ENCODE measurements at places on chromosomes 4 and X.
A peak's percentile ranks its signal among the peaks of the same experiment; 100 is the strongest.

- no peak for DNase-seq
These were observed 67.4 kb upstream of the PCDH18 start for GRCh38 chr4:137599734-137600133.

- DNase-seq = no peak
These were observed 17.8 kb downstream of the MFAP3L start for GRCh38 chr4:170008371-170008770.

GRCh38 chr4:2441393-2442174, 22.8 kb downstream of the CFAP99 start:
- peak; percentile 60 for DNase-seq

- no peak for DNase-seq
These were observed 23.0 kb downstream of the MAP7D3 start for GRCh38 chrX:136227948-136228838.

DNA sequence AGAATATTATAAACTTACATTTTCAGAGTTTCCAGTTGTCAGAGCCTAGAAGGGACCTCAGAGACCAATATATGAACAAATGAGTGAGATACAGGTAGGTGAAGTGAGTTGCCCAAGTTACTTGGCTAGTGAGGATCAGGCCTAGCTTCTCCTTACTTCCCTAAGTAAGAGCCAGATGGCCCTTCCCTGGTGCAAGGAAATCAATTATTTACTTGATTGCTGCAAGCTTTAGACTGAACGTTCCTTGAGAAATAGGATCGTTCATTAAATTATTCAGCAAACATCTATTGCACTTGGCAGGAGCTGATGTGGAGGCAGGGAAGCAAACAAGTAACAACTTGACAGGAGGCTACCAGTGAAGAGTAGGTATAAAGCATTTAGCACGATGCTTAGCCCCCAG, 117.8 kb downstream of the EFHC2 start:
- no peak for DNase-seq

- no peak for DNase-seq
These were observed 1030.3 kb upstream of the LCORL start for GRCh38 chr4:19051831-19052230.

GRCh38 chr4:123731035-123731434, 334.4 kb downstream of the SPRY1 start:
- no peak for DNase-seq

DNA sequence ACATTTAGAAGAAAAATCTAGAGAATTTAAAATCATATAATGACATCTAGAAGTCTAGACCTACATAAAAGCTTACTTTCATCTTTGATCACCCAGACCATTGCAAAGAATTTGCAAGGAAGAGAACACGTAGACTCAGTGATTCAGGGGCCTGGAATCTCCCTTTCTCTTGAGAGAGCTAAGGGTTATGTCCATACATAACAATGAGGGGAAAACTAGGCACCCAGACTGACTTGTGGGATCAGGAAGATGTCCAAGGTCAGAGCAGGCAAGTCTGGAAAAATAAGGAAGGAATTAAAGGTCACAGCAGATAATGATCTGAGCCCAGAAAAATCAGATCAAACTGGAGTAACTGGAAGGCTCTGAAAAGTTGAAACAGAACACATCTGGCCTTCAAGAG, 198.4 kb upstream of the SFRP2 start:
- no peak for DNase-seq

- no peak for DNase-seq
These were observed 172.2 kb downstream of the HS6ST2 start for GRCh38 chrX:132786217-132786616.

- no peak for DNase-seq
These were observed 96.5 kb downstream of the SLC2A9 start for GRCh38 chr4:9924750-9925149.

DNA sequence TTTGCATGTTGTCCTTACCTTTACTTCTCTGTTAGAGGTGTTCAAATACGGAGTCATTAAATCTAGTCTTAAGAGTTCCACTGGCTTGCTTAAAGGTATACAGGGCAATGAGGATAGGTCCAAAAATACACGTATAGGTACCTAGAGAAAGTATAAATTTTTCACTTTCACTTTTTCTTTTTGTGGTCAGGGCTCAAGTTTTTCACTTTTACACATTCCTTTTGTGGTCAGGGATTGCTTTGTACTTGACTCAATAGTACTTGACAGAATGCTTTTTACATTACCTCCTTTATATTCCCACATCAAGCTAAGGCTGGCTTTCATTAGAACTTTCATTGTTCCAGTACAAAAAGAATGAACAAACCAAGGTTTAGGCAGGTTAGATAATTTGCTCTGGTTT, 21.7 kb downstream of the TMEM184C start:
- no peak for DNase-seq

GRCh38 chr4:139208404-139208945, 31.5 kb upstream of the ELF2 start:
- no peak for DNase-seq

DNA sequence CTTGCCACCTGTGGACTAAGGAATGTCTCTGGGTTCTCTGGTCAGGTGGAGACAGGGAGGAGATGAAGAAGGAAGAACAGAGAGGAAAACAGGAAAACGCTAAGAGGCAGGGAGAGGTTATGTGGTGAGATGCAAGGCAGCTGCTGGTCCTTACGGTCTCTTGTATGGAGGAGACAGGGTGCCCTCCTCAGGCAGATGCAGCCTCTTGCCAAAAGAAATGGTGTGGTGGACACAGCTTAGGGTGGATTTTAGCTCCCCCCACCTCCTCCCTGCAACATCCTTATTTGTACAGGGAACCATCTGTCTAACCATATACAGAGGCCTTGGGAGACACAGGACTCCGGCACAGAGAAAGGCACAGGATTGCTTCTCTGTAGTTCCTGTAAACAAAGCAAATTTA, 9.7 kb downstream of the OCIAD2 start:
- DNase-seq = no peak

DNA sequence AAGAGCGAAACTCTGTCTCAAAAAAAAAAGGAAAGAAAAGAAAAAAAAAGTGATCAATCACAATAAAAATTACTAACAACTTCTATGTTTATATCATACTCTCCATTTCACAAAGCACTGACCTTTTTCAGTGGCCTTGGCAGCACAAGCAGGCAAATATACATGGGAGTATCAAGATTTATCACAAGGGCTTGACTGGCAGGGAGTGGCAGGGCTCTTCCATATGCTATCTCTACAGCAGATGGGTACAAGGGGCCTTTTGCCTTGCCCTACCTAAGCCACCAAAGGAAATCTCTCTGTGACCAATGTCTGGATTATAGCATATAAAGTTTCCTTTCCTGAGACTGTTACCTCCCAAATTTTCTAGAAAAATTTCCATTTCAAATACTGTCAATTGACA, 24.4 kb downstream of the TSPAN5 start:
- DNase-seq = no peak

DNA sequence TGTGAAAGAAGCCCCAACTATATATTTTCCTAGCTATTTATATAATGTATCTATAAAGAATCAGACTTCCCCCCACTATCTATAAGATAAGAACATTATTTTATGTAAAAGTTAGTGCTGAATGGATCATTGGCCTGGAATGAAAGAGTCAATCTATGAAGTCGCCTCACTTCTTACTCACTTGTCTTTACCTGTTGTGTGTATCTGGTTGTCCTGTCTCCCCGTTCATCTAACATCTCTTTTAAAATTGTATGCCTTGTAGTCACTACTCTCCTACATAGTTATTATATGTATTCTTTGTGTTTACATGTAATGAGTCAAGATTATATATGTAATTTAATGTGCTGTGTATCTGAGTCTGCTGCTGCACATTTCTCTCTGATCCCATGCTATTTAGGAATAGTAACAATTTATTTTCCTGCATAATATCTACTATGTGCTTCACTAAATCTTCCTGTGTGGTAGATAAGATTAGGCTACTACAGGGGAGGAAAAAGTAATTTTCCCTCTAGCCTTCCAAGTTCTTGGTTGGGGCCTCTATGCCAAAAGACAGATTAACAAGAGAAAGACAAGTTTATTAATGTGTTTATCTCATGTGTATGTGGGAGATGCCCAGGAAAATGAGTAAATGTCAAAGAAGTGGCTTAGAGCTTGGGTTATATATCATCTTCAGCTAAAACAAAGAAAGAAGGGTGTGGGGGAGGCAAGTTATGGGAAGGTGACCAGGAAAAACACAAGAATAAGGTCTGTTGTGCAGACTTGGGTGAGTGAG, 77.6 kb upstream of the FRMPD4 start:
- no peak for DNase-seq

- DNase-seq = no peak
These were observed 311.9 kb downstream of the OPHN1 start for GRCh38 chrX:68121371-68121770.

DNA sequence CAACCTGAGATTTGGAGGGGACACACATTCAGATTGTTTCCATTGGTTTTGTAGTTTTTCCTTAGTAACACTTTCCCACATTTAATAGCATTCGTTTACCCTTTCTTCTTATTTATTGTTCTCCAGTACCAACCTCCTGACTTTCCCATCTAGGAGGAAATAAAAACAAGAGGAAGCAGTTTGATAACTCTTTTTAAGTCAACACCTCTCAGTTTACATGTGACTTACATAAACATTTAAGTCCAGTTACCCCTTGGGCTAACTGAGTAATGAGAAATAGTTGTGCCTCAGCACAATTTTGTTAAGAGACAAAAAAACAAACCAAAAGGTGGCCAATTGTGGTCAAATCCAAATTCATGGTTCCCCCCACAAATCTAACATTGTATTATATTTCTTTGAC, 34.8 kb downstream of the PHOX2B start:
- no peak for DNase-seq

- no peak for DNase-seq
These were observed 173.2 kb upstream of the FAM9B start for GRCh38 chrX:9207142-9207541.

DNA sequence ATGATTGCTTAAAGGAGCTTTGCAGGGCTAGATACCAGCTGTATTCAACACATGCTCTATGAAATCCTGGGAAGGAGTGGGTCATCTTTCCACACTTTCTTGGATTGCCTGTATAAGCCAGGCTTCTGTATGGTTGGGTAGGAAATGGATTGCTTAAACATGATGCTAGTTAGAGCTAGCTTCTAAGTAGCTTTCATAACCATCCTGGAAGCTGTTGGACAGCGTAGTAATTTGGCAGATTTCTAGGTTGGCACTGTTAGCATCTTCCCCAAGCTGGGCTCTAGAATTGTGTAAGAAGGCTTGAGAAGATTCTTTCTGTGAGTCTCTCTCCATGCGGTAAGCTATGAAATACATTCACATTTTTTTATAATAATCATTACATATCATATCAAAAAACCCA, 127.3 kb downstream of the LINC00632 start:
- no peak for DNase-seq

DNA sequence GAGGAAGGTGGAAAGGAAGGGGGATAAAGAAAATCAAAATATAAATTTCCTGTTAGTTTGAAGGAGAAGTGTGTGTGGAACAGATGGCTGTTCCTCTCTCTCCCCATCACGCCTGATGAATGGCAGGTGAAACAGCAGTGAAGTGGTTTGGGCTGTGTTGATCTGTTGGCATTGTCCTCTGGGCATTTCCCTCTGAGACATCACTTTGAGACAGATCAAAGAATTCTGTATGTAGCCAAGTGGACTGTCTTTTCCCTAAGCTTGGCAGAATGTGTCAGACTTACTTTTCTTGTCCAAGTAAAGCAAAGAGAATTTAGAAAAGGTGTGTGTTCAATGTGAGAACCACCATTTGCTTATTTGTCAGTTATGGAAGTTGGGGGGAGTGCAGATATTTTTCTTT, 47.5 kb downstream of the SEPTIN11 start:
- no peak for DNase-seq

GRCh38 chr4:185773419-185773818, 38.6 kb downstream of the SORBS2 start:
- no peak for DNase-seq

DNA sequence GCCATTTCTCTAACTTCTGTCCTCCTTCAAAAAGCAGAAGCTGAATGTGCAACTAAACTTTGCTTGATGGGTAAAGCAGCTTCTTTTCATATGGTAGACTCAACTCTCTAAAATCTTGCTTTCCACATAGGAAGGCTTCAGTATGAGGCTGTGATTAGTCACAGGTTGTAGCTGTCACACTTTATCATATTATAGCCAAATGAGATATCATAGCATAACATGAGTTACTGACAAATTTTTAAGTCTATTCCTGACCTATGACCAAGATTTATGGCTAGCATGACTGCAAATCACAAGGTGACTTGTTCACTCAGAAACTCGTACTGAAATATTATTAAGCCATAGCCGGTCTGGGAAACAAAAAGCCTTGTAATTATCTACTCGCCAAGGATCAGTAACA, 998.6 kb downstream of the RPA4 start:
- DNase-seq = no peak

DNA sequence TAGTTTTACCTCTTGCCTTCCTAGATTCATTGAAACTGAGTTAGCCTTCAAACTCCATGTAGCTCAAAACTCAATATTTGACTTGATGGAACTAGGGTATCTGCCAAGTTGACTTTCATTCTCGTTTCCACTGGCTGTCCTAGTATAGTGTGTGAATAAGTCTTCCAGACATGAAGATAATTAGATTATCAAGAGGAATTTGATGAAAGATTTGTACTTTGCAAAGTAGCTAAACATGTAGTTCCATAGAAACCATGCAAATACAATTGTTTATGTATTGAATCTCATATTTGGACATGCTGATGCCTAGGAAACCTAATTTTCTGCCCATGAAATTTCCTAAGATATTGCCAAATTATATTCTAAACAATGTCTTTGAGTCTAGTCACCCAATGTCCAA, 297.5 kb downstream of the ARHGAP24 start:
- no peak for DNase-seq

DNA sequence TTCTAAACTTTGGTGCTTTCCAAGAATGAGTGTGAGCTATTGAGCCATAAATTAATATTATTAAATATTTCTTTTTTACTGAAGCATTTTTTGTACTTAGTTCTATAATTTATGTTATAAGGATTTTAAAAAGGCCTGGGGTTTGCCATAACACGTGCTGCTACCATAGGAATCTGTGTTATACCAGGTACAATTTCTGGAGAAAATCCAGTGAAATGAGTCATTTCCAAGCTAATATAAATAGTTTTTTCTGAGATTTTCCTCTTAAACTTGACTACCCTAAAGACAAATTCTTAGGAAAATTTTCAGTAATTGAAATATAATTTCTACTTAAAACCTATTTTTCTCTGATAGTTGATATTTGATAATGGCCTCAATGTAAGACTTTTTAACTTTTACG, 130.8 kb downstream of the TLL1 start:
- no peak for DNase-seq

DNA sequence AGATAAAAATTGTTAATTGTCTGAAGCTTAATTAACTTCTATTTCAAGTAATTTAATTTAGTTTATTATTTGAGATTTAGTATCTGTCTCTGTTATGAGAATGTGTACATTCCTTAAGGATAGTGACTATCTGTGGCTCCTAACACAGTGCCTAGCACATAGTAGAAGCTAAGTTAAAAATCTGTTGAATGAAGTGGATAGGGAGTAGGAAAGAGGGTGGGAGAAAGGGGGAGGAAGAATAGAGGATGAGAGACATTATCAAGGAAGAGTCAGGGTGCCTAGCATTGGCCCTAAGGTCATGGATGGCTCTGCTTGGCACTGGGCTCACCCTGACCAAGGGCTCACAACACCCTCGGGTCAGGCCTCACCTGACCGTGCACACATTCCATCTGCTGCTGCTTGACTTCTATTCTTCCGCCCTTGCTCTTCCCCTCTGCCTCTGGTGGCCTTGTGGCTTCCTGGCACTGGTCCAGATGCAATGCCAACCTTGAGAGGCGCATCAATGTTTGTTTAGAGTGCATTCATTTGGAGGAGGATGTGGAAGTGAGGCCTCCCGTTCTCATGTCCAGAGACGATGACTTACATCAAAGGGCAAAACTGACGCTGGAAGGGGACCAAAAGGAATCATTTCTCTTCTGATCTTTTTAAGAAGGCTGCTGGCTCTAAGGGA, 42.3 kb downstream of the TRIM2 start:
- DNase-seq = no peak
